ENCODE measurements at places on chromosomes 12 and 14.

- DNase-seq = no peak
These were observed 25.0 kb upstream of the NPAS3 start for GRCh38 chr14:32913725-32914124.

DNA sequence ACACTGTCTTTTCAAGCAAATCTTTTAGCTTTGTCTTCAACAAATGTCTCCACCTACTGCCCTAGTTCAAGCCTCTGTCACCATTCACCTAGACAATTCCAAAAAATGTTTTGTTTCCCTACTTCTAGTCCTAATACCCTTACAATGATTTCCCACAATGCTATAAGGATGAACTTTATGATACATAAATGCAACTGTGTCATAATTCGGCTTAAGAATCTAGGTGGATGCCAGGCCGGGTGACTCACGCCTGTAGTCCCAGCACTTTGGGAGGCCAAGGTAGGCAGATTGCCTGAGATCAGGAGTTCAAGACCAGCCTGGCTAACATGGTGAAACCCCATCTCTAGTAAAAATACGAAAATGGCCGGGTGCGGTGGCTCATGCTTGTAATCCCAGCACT is 20.7 kb upstream of the CREBL2 start:
- DNase-seq = no peak

- no peak for DNase-seq
These were observed 11.8 kb upstream of the CEBPE start for GRCh38 chr14:23130871-23131270.

DNA sequence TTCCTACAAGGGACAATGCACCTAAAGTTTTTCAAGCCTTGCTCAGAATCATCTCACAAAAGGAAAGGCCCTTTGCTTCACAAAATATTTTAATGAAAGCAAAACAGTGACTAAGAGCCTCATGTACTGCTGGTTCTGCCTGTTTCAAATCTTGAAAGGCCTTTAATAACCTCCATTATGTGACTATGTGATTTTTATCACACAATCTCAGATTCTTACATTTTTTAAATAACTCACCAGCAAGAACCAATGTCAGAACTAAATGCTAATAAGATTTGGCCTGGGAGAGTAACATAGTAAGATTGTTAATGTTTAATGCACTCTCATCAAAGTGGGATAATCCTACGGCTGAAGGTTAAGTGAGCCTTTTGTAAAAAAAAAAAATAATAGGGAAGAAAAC is 378.9 kb downstream of the RGS6 start:
- no peak for DNase-seq

- DNase-seq = no peak
These were observed 589.0 kb downstream of the C12orf50 start for GRCh38 chr12:87439990-87440827.
